HCT116 (cell line): ENCODE measurements at places on chromosomes 1 and 21. TPM values are rescaled to one million over a fixed set of nuclear protein-coding genes. Genes with fewer than 3 reads are reported as not detected.

GRCh38 chr1:244496186-244496585 is 35.1 kb downstream of the CATSPERE start:
- no peaks in the 10 kb centered on the region for H3K36me3 ChIP-seq
- H3K4me3 ChIP-seq = no peak overlapping the region
- no peak overlapping the region for H3K27ac ChIP-seq
- DNase-seq = no peak

Gene PPM1J
- 7.5 TPM for total RNA-seq

DNA sequence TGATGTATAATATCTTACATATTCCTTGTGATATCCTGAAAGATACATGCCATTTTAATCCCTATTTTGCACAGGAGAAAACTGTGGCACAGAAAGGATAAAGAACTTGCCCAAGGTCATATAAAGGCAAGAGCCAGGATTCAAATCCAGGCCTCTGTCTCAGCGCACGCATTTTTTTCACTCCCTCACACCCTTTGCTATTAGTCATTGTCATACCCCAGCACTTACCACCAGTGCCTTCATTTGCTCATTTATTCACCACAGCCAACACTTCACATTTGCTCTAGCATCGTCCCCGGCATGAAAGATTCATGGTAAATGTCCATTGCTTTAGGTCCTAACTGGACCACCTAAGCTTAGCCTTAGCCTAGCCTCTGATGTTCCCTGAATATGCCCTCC is 14.2 kb downstream of the ALX3 start:
- H3K4me3 ChIP-seq = no peak overlapping the region
- H3K27me3 ChIP-seq = no peaks in the 10 kb centered on the region
- peaks cover 31% of the 10 kb centered on the region for H3K36me3 ChIP-seq
- no peak overlapping the region for H3K27ac ChIP-seq

GRCh38 chr1:30405081-30405480 is 318.3 kb downstream of the MATN1 start:
- no peak overlapping the region for H3K27ac ChIP-seq
- H3K27me3 ChIP-seq = no peaks in the 10 kb centered on the region
- no peaks in the 10 kb centered on the region for H3K36me3 ChIP-seq
- peaks cover 6% of the 10 kb centered on the region; the same call in 1 of the 2 replicates for H3K4me1 ChIP-seq

Gene PCAT6
- 1.9 TPM for total RNA-seq

DNA sequence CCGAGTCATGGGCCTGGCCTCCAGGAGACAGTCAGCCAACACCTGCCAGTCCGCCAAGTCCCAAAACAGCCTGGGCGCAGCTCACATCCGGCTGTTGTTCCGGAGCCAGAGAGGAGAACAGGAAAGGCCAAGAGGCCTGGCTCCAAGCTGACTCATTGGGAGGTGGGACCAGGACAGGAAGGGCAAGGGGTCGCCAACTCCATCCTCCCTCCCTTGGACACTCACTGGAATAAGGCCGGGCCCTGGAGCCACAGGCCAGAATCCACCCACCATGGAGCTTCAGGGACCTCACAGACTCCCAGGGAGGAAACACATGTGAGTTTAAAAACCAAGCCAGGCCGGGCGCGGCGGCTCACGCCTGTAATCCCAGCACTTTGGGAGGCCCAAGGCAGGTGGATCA is 25.1 kb upstream of the CLIC4 start:
- no peaks in the 10 kb centered on the region for H3K27me3 ChIP-seq
- DNase-seq = no peak
- H3K36me3 ChIP-seq = no peaks in the 10 kb centered on the region
- no peak overlapping the region for H3K4me3 ChIP-seq
- H3K4me1 ChIP-seq = peaks cover 18% of the 10 kb centered on the region
- peak overlapping the region; percentile 44 for H3K27ac ChIP-seq

Gene RNU1-2
- total RNA-seq = 1,685 TPM

- H3K4me1 ChIP-seq = no peaks in the 10 kb centered on the region
- no peaks in the 10 kb centered on the region for H3K27me3 ChIP-seq
- no peak overlapping the region for H3K4me3 ChIP-seq
Measured at GRCh38 chr1:195766709-195767108, 841.5 kb downstream of the KCNT2 start.

Gene CRNN
- total RNA-seq = not detected

DNA sequence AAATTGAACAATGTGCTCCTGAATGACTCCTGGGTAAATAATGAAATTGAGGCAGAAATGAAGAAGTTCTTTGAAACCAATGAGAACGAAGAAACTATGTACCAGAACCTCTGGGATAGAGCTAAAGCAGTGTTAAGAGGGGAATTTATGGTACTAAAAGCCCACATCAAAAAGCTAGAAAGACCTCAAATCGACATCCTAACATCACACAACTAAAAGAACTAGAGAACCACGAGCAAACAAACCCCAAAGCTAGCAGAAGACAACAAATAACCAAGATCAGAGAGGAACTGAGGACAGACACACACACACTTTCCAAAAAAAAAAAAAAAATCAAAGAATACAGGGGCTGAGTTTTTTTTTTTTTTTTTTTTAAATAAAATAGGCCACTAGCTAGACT is 564.2 kb downstream of the SMYD3 start:
- H3K36me3 ChIP-seq = no peaks in the 10 kb centered on the region
- no peak overlapping the region for H3K4me3 ChIP-seq
- no peaks in the 10 kb centered on the region for H3K27me3 ChIP-seq
- H3K27ac ChIP-seq = no peak overlapping the region
- DNase-seq = no peak

Gene LAD1
- 56.1 TPM for total RNA-seq

DNA sequence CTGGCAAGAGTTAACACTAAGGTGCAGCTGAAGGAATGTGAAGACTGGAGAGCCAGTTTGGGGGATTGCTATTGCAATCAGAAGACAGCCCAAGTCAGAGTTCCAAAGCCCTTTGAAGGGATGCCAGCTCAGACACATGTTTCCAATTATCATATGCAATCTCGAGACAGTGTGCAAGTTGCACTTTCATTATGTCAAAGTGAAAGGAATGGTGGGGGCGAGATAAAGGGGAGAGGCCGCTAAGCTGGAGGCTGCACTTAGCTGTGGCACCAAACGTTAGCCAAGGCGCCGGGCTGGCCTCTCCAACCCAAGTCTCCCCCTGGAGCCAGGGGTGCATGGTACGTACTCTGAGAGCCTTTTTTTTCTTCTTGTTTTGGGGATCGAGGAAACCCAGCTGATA is 58.0 kb downstream of the NGF start:
- no peaks in the 10 kb centered on the region for H3K4me1 ChIP-seq
- no peaks in the 10 kb centered on the region for H3K36me3 ChIP-seq
- no peak overlapping the region for H3K27ac ChIP-seq

DNA sequence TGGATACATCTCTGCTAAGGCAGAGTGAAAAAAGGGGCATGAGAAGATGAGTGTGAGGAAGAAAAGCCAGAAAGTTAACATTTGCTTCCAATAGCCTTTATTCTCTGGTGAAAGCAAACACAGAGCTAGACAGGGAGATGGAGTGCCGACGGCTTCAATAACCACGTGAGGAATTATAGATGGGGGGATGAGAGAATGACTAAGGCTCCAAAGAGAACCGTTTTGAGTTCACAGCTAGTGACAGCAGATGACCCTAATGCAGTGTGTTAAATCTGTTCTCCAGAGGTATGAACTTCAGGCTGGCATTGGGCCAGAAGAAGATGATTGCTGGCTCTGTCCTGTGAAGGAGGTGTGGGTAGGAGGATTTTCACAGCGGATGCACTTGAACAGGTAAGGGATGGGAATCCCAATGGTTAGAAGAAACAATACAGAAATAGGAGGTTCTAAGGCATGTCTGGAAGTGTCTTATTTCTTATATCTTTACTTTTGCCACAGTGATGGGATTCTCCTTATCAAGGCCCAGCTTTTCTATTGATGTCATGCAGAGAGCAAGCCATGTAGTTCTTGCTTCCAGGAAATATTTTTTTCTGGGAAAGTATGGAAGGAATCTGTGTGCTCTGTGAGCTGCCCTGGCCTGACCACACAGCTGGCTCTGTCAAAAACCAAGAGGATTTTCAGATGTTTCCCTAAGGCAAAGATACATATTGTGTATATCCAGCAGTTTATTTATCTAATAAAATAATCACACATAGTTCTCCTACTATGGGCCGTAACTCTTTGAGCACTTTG is 573.8 kb downstream of the LTN1 start:
- no peak overlapping the region for H3K27ac ChIP-seq
- no peaks in the 10 kb centered on the region for H3K4me1 ChIP-seq

Gene LIN28A
- 1.4 TPM for total RNA-seq

GRCh38 chr1:205069371-205070125 is 14.7 kb downstream of the TMEM81 start:
- H3K27me3 ChIP-seq = no peaks in the 10 kb centered on the region
- H3K27ac ChIP-seq = no peak overlapping the region
- no peak for DNase-seq
- H3K4me1 ChIP-seq = no peaks in the 10 kb centered on the region
- H3K36me3 ChIP-seq = no peaks in the 10 kb centered on the region

GRCh38 chr1:8047112-8047511 is 21.0 kb upstream of the ERRFI1 start:
- no peaks in the 10 kb centered on the region for H3K27me3 ChIP-seq
- H3K4me1 ChIP-seq = peaks cover 89% of the 10 kb centered on the region
- H3K36me3 ChIP-seq = no peaks in the 10 kb centered on the region
- H3K4me3 ChIP-seq = no peak overlapping the region
- no peak for DNase-seq

Gene ST6GALNAC5
- 1.2 TPM for total RNA-seq

DNA sequence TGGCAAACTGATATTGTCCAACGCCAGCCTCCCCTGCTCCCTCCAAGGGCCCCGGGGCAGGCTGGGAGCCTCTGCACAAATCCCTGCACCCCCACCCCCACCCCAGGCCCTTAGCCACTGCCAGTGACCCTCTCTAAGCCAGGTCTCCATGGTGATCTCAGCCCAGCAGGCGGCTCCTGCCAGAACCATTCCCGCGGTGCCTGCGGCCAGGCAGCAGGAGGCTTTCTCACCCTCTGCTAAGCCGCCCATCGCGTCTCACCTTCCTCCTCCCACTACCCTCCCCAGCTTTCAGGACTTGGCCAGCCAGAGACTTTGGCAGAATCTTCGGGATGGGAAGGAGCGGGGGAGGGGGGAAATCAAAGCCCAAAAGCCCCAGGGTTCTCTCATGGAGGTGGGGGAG is 46.8 kb upstream of the WASF2 start:
- H3K36me3 ChIP-seq = peaks cover 6% of the 10 kb centered on the region; the same call in 1 of the 2 replicates
- H3K27me3 ChIP-seq = no peaks in the 10 kb centered on the region
- no peak overlapping the region for H3K4me3 ChIP-seq
- DNase-seq = no peak

Gene TDRD10
- not detected for total RNA-seq

DNA sequence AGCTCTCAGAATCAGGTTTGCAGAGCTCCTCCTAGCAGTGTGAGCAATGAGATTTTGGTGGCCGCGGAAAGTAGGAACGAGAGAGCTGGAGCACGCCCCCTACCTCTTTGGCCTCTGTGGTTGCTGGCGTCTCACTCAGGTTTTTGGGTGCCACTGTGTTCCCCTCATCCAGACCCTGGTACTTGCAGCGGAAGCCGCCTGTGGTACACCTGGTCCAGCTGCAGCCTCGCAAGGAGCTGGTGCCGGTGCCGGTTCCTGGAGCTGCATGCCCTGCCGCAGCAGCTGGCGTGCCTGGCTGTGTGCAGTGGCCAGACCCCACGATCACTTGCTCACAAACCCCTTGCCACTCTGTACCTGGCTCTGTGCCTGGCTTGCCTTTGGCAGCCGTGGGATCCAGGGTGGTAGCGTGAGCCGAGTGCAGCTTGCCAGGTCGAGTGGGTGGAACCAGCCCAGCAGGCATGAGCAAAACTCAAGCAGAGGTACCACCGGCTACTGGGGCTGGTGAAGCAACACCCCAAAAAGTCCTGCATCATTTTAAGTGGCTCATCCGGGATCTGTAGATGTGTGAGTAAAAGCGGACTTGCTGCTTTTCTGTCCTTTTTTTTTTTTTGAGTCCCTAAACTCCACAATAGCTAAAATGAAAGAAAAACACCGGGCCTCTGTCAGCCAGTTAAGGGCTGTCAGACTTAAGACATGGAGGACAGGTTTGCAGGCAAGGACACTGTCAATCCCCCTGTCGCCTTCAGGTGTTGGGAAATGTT is 844.9 kb downstream of the KCNT2 start:
- no peaks in the 10 kb centered on the region for H3K4me1 ChIP-seq
- H3K27ac ChIP-seq = no peak overlapping the region
- H3K27me3 ChIP-seq = no peaks in the 10 kb centered on the region
- DNase-seq = no peak
- H3K4me3 ChIP-seq = no peak overlapping the region

Gene DENND2D
- total RNA-seq = 31.9 TPM

DNA sequence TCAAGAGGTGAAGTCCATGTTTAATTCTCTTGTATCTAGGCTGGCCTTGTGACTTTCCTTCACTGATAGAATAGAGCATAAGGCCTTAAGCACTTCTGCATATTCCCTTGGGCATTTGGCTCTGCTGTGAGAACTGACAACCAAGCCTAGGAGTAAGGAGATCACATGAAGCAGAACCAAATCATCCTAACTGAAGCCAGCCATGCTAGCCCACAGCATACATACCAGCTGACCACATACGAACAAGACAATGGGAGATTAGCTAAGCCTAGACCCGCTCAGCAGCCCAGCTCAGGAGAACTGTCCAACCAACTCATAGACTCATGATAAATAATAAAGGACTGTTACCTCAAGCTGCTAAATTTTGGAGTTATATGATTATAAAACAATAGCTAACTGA is 114.6 kb upstream of the NEK7 start:
- H3K27me3 ChIP-seq = no peaks in the 10 kb centered on the region
- no peaks in the 10 kb centered on the region for H3K4me1 ChIP-seq
- H3K4me3 ChIP-seq = no peak overlapping the region
- no peaks in the 10 kb centered on the region for H3K36me3 ChIP-seq

DNA sequence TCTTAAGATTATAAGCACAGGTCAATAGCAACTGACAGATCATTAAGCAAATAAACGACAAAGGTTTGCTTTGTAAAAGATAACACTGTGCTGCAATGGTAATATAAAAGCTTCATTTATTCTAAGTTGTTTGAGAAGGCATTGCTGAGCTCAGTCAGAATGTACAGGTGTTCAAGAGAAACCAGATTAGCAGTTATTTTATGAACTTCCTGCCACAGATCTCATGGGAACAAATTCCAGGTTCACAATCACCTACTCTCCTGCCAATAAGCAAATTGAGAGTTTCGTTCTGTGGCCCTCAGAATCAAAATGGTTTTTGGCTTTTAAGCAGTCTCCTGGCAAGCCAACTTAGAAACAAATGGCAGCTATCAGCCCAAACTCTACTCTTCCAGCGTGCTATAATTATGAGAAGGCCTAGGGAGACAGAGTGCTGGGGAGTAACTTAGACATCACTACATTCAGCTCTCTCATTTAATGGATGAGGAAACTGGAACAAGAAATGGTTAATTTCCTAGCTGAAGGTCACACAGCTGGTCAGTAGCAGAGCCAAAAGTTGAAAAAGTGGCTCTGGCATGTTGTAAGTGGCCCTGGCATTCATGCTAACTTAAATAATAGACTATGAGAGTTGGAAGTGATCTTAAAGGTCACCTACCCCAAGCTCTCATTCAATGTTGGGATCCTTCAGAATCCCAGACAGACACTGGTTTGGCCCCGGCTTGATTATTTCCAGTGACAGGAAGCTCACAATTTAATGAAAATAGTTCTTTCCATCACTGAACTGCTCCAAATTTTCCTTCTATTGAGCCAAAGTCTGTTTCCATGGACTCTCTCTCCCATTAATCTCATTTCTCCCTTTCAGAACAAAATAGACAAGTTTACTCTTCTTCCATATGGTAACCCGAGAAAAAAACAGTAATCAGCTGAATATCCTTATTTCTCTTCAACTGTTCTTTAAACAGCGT is 82.6 kb upstream of the EDEM3 start:
- H3K4me3 ChIP-seq = no peak overlapping the region
- H3K4me1 ChIP-seq = no peaks in the 10 kb centered on the region
- no peaks in the 10 kb centered on the region for H3K36me3 ChIP-seq
- H3K27ac ChIP-seq = no peak overlapping the region
- no peaks in the 10 kb centered on the region for H3K27me3 ChIP-seq

Gene ACKR1
- total RNA-seq = not detected
